ENCODE measurements at places on chromosomes 12 and 14.

DNA sequence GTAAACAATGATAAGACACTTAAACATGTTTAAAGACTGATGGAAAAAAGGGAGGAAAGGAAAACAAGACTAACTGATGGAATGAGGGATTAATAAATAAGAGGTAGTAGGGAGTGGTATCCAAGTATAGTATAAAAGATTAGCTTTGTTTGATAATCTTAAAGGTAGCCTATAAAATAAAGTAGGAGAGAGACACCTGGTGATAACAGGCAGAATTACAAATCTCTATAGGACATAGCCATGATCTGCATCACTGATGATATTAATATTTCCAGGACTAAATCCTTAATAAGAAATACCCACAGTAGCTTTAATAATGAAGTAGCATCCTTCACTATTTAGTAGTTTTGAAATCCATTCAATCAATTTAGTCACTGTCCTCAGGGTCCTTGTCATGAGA, 30.4 kb downstream of the DLGAP5 start:
- DNase-seq = no peak

- DNase-seq = no peak
These were observed 81.0 kb upstream of the CCDC196 start for GRCh38 chr14:66405158-66405557.

DNA sequence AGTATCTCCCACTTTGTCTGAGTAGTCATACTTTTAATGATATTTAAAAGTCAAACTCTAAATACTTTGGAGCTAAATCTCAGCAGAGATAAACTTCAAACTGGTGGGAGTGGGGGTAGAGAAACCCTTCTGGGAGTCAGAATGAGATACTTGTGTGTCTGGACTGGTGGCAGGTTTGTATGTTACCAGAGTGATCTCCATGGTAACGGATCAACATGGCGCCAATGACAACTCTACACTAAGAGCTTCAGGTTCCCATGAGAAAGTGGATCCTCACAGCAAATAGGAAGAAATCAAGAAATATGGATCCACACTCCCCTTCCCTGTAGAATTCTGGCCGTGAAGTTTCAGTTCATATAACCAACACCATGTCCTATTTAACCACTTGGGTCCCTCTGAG, 121.9 kb downstream of the ETV6 start:
- DNase-seq = no peak

- DNase-seq = no peak
These were observed 2.5 kb downstream of the HNF1A start for GRCh38 chr12:120980800-120981368.

- no peak for DNase-seq
These were observed 28.4 kb downstream of the STK38L start for GRCh38 chr12:27272373-27273028.

DNA sequence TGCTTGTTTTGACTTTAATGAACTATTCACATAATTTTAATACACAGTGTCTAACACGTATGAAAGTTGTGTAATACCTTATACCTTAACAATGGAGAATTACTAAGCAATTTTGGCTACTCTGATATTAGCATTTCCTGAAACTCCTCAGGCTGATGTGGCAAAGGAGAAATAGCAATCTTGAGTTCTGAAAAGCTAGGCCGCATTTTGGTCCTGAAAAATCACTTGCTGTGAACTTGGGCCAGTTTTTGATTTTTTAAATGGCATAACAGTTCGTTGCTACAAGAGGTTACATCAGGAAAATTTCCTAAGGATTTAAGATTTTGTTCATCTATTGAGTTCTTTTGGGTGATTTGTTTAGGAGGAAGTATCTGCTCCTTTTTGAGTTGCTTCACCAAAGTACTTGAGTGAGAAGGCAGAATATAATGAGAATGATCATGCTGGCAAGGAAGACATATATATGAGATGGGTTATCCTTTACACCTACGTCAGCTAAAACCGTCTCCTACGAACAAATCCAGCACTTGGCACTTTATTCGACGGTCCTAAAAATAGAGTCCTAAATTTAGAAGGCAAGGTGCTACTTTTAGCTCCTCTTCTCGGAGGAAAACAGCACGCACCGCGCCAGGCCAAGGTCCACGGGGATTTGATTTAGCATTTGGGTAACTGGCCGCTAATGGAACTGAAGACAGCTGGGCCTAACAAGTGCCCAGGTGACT, 32.2 kb downstream of the MIA2 start:
- peak; percentile 24 for DNase-seq

- no peak for DNase-seq
These were observed 163.3 kb downstream of the PAWR start for GRCh38 chr12:79527473-79527872.

DNA sequence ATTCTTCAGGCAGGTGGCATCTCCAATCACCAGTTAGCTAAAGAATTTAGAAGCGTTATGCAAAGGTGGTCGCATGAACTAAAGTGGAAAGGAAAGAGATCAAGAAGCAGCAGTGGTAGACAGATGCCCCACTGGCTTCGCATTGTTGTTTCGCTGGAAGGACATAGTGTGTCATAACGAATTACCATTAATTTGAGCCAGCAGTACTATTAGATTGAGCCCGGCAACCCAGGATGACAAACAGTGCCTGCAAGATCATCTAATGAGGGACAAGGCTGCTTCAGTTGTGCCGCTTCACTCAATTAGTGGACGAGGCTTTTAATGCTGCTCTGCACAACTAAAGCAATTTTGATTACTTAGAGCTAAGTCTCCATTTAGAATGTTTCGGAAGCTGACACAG, 274.5 kb upstream of the SOX5 start:
- no peak for DNase-seq

DNA sequence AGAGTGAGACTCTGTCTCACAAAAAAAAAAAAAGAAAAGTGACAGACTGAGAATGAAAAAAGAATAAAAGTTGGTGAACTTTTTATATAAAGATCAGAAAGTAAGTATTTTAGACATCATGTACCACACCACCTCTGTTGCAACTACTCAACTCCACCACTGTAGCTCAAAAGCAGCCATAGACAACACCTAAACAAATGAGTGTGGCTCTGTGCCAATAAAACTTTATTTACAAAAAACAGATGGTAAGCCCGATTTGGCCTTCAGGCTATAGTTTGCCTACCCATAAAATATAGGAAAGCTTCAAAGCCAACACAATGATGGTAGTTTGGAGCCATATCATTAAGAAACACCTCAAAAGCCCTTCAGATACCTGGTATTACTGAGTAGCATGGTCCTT, 154.5 kb upstream of the FOXN3 start:
- no peak for DNase-seq

GRCh38 chr14:39006721-39007410, 96.2 kb downstream of the SEC23A start:
- DNase-seq = no peak

GRCh38 chr12:154058-154457, 59.9 kb downstream of the SLC6A12 start:
- DNase-seq = no peak

DNA sequence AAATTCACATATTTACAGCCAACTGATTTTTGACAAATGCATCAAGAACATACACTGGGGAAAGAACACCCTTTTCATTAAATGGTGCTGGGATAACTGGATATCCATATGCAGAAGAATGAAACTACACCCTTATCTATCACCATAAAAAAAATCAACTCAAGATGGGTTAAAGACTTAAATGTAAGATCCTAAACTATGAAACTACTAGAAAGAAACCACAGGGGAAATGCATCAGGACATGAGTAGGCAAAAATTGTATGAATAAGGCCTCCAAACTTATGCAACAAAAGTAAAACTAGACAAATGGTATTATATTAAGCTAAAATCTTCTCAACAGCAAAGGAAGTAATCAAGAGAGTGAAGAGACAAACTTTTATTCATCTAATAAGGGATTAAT, 242.6 kb downstream of the CPNE8 start:
- no peak for DNase-seq

DNA sequence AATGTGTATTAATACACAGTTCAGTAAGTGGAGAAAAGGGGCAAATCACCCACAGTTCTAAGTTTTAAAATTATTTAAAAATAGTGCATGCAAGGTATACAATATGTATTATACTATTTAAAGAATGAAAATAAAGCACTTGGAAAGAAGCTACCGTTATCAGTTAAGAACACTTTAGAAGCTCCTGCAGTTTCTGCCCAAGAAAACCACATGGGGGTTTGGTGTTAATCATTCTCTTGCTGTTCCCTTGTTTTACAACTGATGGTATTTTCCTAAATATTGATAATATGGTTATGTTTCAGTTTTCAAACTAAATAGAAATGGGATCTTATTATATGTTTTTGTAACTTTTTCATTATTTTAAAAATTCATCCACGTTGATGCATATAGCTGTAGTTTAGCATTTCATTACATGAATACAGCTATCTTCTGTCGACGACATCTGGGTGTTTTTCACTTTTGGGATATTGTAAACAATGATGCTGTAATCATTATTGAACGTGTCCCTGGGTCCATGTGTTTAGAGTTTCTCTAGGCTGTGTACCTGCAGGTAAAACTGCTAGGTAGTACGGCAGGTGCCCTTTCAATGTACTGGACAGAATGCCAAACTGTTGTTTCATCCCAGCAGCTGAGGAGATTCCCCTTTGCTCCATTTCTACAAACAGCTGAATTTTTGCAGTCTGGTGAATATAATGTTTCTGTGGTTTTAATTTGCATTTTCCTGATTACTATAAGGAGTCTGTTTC, 64.1 kb downstream of the APPL2 start:
- no peak for DNase-seq

- no peak for DNase-seq
These were observed 58.1 kb upstream of the PRMT8 start for GRCh38 chr12:3432868-3433267.

GRCh38 chr12:32298917-32299316, 100.4 kb upstream of the FGD4 start:
- DNase-seq = no peak

DNA sequence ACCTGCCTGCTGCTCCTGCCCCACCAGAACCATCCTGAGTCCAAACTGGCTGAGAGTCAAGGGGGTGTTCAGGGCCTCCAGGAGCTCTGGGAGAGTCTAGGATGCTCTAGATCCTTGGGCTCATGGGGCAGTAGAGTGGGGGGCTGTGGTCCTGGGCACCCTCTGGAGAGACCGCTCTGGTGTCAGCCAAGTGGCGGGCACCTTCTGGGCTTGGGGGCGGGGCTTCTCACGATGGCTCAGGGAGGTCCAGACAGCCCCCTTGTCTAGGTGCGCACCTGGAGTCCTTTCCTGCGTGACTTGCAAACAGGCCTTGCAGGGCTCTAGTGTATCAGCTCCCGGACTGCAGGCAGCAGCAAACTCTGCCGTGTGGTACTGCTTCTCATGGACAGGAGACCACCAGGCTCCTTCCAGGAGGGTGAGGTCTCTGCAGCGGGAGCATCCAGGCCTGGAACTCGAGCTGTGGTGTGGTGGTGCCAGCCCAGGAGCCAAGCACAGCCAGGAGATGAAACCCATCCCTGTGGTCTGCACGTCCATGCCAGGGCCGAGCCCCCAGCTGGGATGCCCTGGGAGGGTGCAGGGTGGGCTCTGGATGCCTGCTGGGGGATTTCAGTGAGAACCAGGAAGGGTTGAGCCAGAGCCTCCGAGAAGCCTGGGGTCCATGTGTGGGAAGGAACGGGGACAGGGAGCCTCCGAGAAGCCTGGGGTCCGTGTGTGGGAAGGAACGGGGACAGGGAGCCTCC, 15.0 kb downstream of the PACS2 start:
- no peak for DNase-seq

DNA sequence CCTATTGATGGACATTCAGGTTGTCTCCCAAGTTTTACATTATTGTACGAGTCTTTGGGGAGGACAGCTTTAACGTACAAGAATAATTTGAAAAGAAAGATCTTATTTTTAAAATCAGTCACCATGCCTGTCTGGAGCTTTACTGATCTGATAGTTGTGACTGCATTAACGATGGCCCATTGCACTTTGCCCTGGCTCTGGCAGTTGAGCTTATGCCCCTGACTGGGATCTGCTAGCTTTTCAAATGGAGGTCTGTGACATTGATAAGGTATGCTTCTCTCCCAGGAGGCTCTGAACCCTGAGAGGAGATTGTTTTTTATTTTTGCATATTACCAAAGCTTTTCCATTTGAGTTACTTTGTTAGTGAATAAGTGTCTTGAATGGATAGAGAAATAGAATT, 17.9 kb upstream of the RAB3IP start:
- DNase-seq = no peak

GRCh38 chr14:81303258-81303935, 82.6 kb upstream of the GTF2A1 start:
- no peak for DNase-seq

- DNase-seq = no peak
These were observed 1046.9 kb upstream of the FLRT2 start for GRCh38 chr14:84483072-84483420.

GRCh38 chr12:132522592-132523380, 32.8 kb downstream of the FBRSL1 start:
- no peak for DNase-seq

DNA sequence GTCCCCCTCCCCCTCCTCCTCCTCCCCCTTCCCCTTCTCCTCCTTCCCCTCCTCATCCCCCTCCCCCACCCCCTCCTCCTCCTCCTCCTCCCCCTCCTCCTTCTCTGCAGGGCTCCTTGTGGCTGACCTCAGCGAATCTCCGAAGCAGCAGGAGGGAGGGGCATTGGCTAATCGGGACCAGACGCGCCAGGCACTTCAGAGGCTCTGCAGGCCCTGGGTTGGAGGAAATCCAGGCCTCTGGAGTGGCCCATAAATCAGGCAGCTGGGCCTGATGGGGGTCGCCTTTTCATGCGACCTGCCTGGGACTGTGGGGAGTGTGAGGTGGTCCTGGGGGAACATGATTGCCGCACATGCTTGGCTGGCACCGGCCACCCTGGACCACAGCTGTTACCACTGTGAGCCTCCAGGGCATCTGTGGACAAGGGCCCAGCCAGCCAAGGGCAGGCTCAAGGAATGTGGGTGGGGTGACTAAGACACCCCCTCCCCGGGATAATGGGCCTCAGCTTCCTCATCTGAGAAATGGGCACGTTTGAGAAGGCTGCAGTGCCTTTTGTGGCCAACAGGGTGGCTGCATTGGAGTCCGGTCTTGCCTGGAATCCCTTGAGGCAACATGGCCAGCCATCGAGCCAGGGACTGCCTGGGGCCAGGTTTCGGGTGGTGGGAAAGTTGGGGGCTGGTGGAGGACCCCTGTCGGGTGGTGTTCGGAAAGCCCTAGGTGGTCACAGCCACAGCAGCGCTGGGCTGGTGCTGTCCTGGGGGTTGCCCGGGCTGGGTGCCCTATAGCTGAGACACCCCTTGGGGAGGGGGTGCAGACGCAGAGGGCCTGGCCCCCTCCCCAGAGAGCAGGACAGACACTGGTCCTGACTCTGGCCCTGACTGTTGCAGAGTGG, 12.0 kb downstream of the KIF26A start:
- DNase-seq = peak; percentile 20

GRCh38 chr12:3040026-3040656, 37.0 kb upstream of the TSPAN9 start:
- no peak for DNase-seq

DNA sequence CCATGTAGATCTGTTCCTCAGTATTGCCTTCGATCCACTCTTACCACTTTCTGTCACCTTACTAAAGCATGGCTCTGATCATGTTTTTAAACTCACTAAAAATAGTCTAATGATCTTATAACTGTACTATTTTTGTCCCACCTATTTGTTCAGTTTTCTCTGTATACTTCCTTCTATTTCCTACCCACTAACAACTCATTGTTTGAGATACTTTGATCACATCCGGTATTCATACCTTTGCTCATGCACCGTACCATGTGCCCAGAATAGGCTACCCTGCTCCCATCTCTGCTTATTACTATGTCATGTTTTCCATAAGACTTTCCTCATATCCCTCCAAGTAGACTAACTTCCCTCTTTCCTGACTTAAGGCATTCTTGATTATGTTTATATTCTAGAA, 128.6 kb downstream of the MED13L start:
- DNase-seq = no peak
